ENCODE measurements at places on chromosomes 11 and 22. TPM values are rescaled to one million over a fixed set of nuclear protein-coding genes. Genes with fewer than 3 reads are reported as not detected.

- peak; percentile 14 for DNase-seq
Observed at GRCh38 chr22:22032906-22033802, 50.6 kb upstream of the TOP3B start.

DNA sequence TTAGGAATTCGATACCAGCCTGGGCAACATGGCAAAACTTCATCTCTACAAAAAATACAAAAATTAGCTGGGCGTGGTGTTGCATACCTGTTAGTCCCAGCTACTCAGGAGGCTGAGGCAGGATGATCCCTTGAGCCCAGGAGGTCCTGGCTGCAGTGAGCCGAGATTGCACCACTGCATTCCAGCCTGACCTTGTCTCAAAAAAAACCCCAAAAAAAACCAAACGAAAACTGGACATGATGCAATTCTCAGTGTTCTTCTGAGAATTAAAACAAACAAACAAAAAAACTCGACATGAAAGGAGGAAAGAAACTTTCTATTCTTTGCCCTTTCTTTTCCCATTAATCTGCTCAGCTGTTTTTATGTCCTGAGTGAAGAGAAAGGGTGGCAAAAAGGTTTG lies 7.4 kb downstream of the MED17 start:
- DNase-seq: no peak

DNA sequence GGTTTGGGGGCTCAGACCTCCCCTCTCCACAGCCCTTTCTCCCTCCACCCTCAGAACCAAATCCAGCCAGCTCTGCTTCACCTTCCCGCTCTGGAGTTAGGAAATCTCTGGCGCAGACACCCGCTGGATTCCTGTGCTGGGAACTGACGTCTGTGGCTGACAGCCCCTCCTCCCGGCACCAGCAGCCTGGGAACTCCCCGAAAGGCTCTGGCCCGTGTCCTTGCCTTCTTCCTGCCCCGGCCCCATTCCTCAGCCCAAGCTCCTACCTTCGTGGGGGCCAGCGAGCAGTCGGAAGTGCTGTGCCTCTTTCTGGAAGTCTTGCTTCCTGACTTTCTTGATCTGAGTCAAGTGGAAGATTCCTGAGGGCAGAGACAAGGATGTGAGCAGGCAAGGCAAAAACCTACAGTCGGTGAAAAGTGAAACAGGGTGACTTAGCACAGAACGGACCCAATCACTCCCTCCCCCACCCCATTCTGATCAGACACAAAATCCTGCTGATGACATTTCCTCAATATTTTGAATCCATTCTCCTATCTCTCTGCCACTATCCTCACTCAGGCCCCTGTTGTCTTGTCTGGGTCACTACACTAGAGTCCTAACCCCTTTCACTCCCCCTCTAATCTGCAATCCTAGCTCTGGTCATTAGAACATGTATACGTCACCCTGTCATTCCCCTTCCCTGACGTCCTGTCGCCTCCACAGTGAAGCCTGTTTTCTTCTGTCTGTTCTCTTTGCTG lies 34.1 kb downstream of the CHRDL2 start:
- no peak for DNase-seq

DNA sequence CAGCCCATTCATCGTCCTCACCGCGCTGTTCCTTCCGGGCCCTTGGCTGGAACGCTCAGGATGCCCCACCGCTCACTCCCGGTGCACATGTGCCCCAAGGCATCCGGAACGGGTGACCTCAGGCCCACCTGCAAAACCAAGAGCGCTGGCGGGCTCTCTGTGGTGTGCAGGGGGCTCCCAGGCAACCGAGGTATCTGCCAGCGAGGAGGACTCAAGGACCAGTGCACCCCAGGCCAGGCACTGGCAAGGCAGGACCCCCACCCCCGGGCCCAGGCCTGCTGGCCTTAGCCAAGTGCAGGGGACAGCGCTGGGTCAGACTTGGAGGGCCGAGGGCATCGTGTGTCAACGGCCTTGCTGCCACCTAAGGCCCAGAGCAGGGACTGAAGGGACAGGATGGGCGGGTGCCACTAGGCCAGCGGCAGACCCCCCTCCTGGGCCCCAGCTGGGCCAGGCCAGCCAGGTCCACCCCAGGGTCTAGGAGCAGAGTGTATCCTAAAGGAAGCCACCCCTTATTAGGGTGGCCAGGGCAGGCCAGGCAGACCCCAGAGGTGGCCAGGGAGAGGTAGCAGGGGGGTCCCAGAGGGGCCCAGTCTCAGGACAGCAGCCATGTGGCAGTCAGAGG lies 8.5 kb downstream of the TNNT3 start:
- DNase-seq: no peak

- DNase-seq: no peak
Observed at GRCh38 chr11:86346513-86346912, 28.2 kb upstream of the CCDC81 start.

DNA sequence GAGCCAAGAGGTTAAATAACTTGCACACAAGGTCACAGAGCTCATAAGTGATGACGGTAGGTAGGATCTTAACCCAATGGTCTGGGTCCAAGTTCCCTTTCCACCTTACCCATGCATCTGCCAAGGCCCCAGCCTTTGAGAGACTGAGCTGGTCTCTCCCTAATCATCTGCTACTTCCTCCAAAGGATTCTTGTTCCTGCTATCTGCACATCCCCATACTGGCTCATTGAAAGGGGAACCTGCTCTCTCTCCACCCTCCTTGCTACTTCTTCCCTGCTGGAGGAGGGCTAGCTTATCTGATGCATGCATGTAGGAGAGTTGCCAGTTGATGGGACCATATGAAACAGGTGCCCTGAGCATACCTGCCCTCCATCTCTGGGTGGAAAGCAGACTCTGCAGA lies 47.7 kb downstream of the COMMD9 start:
- DNase-seq: no peak

DNA sequence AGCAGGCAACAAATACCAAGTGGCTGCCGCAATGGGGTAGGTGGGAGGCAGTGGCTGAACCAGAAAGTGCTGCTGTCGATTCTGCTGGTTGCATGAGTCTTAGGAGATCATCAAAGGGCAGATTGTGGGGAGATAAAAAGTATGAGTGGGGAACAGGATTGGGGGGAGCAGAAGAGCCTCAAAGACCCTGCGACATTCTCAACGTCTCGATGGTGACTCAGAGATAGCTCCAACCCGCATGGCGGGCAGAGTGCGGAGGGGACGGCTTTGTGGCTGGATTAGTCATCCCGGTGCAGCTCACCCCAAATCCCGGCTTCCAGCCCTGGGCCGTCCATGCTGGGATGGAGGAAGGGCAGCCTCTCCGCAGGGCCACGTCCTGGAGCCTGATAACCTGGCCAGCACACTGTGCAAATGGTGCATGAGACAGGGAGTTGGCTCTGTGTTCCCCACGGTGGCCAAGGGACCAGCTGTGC lies 11.6 kb upstream of the RTN4R start:
- no peak for DNase-seq

- no peak for DNase-seq
Observed at GRCh38 chr11:129302386-129303101, 73.1 kb upstream of the BARX2 start.

PHF21B gene
- not detected for total RNA-seq

RELT gene
- 33.2 TPM for total RNA-seq

FZD4 gene
- not detected for total RNA-seq

TNNT3 gene
- 2.8 TPM for total RNA-seq
